ENCODE measurements at places on chromosomes 11 and 22.

GRCh38 chr22:17818180-17818579, 43.9 kb upstream of the BID start:
- DNase-seq: peak; percentile 29

DNA sequence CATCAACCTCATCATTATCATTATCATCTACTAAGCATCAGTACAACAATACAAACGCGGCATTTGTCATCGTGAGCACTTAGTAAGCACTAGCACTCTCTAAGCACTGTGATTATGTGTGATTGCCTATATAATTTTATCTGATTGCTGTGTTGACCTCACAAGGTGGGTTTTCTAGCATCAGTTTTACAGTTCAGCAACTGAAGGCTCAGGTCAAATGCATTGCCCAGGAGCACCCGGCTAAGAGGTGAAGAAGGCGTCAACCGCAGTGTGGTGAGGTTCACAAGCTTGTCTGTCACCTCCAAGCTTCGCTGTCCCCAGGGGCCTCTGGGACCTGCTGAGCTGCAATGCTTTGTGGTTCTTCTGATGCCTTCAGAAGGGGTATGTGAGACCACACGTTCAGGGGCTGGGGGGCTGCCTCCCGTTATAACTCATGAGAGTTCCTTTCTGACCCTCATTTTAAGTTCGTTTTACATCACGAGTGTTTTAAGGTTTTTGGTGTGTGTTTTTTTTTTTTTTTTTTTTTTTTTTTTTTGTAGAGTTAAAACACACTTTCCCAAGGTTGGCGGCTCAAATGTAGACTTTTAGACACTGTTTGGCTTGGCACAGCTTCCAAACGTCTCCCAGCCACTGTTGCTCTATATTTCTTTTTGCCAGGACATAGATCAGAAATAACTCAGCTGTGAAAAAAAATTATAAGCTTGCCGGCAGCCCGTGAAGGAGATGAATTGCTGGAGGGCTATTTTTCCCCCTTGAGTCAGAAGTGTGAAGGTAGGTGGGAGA, 33.8 kb upstream of the SCUBE1 start:
- no peak for DNase-seq

- no peak for DNase-seq
These were observed 35.5 kb downstream of the ACO2 start for GRCh38 chr22:41504397-41504796.

- DNase-seq: no peak
These were observed 28.9 kb downstream of the MICAL2 start for GRCh38 chr11:12139144-12139881.

- no peak for DNase-seq
These were observed 114.8 kb downstream of the FAM76B start for GRCh38 chr11:95674657-95675358.

GRCh38 chr11:1912289-1912878, 7.1 kb upstream of the TNNT3 start:
- no peak for DNase-seq

DNA sequence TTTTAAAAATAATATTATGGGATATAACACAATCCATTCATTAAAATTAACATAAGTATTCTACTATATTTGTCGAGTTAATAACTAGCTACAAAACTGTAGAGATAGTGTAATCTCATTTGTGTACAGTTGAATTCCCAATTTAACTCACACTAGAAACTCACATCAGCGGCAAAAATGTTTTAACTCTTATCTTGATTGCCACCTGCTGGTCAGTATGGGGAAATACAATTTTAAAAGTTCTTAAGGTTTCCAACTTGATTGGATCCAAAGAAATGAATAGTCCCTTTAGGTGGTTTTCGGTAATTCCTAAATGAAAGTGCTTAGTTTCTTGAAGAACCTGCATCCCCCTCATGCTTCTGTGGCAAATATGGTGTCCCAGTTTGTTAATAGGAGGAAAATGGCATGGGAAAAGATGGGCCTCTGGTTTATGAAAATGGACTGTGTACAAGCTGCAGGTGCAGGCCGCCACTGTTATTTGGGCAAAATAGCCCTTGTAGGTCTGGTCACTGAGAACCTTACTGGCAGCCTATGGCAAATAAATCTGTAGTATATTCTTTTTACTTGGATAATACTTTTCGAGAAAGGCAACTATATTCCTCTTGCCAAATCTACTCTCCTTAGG, 33.7 kb upstream of the SLC17A6 start:
- peak; percentile 55 for DNase-seq

- no peak for DNase-seq
These were observed 35.5 kb downstream of the CDPF1 start for GRCh38 chr22:46214616-46215015.

DNA sequence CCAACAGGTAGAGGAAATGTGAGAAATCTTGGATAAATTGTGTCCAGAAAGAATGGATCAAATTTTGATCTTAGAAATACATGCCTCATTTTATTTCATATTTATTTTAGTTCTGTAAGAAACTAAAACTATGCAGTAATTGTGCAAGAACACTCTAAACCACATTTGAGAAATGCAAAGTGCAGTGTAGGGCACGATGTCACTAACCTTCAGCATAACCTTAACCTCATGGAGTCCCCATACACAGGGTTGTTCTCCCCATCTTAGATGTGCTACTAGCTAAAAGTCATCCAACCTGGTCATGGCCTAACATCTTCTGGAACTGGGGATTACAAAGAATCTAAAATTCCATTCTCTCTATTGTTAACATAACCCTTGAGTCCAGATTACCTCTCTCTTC, 48.4 kb upstream of the ARHGAP42 start:
- no peak for DNase-seq

DNA sequence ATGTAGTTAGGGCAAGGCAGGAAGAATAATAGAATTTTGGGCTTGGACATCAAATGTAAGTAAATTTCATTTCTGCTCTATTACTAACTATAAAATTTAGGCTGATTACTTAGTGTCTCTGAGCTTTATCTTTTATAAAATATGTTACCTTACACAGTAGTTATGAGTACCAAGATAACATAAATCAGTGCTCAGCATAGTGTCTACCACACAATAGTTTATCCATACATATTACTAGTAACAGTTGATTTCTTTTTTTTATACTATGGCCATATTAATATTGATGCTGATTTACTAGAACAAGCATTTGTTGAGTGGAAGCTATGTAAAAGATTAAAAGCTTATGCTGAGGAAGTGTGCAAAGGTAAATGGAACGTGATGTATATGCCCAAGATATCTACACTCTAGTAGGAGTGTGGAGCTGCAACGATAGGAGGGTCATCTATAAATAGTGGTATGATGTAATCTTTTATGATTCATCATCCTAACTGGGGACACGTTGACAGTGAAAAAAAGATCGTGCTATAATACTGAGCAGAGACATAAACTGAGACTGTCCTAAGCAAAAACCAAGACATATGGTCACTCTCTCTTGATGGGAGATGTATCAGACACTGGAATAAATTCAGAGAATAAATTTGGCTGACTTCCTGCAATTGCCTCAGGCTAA, 8.7 kb upstream of the SLC5A12 start:
- no peak for DNase-seq

DNA sequence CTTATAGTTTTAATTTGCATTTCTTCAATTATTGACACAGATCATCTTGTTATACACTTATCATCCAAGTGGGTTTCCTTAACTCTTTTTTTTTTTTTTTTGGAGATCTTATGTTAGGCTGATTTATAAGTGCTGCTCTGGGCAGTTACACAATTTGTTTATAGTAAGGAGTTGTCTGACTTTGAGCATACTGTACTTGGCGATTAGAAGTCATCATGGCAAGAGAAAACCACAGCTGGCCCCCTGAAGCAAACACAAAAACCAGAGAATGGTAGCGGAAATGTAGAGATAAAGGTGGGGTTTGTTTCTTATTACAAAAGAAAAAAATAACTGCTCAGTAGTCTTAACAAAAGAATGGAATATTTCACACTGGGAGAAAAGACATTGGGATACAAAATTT, 292.6 kb downstream of the SWAP70 start:
- no peak for DNase-seq

- no peak for DNase-seq
These were observed 78.0 kb downstream of the CNTN5 start for GRCh38 chr11:99098751-99099150.

GRCh38 chr11:65552388-65552951, 5.7 kb downstream of the LTBP3 start:
- no peak for DNase-seq

GRCh38 chr11:121250843-121251242, 41.7 kb upstream of the SC5D start:
- no peak for DNase-seq

DNA sequence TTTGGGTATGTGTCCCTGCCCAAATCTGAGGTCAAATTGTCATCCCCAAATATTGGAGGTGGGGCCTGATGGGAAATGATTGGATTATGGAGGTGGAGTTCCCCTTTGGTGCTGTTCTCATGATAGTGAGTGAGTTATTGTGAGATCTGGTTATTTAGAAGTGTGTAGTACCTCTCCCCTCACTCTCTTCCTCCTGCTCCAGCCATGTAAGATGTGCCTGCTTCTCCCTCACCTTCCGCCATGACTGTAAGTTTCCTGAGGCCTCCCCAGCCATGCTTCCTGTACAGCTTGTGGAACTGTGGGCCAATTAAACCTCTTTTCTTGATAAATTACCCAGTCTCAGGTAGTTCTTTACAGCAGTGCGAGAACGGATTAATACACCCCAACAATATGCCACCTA, 9.0 kb downstream of the GAB2 start:
- DNase-seq: no peak

GRCh38 chr22:26884921-26885320, 227.5 kb downstream of the MIAT start:
- DNase-seq: no peak

GRCh38 chr22:27783436-27784119, 18.0 kb downstream of the MN1 start:
- DNase-seq: no peak

- no peak for DNase-seq
These were observed 145.0 kb upstream of the RAG2 start for GRCh38 chr11:36743039-36743438.

- no peak for DNase-seq
These were observed 16.2 kb downstream of the API5 start for GRCh38 chr11:43327987-43328386.

DNA sequence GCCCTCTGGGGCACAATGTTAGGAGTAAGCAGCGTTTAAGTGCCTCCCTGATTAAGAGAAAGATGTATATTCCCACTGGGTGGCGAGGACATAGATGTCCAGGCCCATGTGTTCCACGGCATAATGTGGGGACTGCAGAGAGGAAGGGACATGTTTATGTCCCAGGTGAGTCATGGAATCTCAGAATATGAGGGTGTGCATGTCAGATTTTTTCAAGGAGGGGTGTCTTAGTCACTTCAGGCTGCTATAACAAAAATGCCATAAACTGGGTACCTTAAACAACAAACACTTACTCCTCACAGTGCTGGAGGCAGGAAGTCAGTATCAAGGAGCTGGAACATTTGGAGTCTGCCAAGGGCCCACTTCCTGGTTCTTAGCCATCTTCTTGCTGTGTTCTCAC, 55.1 kb downstream of the BCR start:
- DNase-seq: no peak

DNA sequence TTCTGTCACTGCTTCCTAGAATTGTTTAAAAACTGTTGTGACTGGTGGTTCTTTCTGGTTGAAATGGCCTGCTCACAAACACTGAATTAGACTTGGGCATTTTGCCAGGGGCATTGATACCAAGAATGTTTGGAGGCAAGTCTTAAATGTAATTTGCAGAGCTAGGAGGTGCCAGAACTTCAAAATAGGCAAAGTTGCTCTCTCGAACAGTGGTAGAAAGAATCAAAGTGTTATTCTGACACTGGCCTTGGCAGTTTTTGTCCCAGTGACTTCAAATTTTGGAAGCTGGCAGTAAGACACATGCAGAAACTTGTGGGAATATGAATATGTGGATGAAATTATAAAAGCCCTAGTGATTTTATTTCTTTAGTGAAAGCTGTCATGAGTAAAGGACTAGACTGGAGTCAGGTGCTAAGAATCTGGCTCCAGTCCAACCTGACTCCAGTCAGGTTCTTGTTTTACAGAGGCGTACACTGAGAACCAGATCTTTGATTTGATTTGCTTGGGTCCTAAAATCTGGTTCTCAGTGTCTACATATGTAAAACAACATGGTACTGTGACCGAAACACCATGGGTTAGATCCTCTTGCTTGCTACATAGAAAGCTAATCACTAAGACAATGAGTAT, 20.9 kb downstream of the SVIP start:
- DNase-seq: no peak

DNA sequence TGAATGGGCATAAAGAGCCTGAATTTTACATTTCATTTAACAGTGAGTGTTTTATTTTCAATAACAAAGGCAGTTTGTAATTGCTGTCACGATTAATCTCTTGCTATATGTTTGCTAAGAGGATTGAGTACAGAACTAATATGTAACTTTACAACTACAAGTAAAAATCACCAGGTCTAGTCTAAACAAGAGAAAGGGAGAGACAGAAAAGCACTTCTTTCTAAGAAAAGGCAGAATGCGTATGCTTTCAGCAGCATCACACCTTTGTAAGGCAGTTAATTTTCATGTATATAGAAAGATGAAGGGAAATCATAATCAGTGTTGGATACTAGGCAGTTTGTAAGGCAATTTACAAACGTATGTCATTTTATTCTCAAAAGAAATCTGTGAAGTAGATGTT, 169.8 kb downstream of the NELL1 start:
- DNase-seq: no peak

DNA sequence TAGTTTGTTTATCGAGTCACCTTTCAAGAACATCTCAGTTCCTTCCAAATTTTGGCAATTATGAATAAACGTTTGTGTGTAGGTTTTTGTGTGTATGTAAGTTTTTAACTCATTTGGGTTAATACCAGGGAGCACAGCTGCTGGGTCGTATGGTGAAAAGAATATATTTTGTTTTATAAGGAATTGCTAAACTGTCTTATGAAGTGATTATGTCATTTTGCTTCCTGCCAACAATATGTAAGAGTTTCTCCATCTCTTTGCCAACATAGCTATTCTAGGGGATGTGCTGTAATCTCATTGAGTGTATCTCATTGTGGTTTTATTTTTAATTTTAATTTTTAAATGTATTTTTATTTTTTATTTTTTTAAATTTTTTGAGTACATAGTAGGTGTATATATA, 27.3 kb downstream of the BCL2L13 start:
- DNase-seq: no peak

DNA sequence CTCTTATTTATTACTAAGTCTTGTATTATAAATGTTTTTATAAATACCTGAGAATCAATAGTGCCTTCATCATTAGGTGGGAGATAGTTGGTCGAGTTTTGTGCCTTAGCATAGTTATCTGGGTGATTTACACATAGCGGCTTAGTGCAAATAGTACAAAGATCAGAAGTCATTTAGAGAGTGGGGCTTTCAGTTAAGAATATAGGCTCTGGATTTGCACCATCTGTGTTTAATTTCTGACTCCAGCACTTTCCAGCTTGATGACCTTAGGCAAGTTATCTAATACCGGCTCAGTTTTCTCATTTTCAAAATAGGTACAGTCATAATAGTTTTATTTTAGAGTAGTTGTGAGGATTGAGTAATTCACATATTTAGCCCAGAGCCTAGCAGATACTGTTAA, 26.4 kb downstream of the PDE3B start:
- DNase-seq: no peak
